ENCODE measurements at places on chromosomes 12 and 14.
A peak's percentile ranks its signal among the peaks of the same experiment; 100 is the strongest.

GRCh38 chr14:73776194-73776537, 62.0 kb upstream of the PNMA1 start:
- no peak for DNase-seq

DNA sequence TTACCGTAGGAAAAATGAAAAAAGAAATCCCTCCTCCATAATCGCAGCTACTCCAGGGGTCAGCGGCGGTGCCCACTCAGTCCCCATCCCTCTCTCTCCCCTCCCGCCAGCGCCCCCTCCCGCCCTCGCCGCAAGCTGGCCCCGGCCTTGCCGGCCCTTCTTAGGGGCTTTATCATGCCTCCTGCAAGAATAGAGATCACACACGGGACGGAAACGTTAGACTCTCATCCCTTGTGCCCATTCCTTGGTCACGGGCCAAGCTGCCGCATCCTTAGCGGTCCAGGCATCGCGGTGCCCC, 692 bp upstream of the COX14 start:
- DNase-seq, result no peak

DNA sequence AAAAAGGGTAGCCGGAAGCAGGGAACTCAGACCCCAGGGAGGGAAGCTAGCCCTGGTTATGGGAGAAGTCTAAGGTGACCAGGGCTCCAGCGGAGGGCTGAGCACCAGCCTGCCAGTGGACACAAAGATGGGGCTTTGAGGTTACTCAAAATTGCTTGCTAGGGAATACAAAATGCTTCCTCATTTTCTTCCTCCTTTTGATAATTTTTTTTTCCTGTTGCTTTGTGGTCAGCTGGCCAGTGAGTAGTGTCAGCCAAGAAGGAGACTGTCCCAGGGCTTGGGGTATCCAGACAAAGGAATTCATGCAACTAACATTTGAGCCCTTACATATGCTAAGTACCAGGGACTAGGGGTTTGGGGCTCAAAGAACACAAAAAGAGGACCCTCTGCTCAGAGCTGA, 206.2 kb downstream of the PPM1H start:
- no peak for DNase-seq

GRCh38 chr12:109737631-109738030, 24.0 kb downstream of the FAM222A start:
- no peak for DNase-seq

DNA sequence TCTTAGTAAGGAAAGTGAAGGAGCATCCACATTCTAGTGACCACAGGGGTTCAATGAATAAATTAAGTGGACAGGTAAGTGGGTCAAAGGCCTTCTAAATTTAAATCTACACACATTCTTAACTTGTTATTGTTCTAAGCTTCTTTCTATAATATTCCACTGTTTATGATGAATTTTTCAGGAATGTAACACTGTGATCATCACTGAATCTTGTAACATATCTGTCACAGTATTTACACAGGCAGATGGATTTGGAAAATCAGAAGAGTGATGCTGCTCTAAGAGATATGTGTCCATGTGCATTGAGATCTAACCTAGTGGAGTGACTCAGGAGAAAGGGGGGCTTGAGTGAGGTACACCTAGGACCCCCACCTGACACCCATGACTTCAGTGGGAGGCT, 115.4 kb upstream of the OVCH1 start:
- no peak for DNase-seq

GRCh38 chr12:3216097-3216496, 138.9 kb downstream of the TSPAN9 start:
- DNase-seq, result no peak

DNA sequence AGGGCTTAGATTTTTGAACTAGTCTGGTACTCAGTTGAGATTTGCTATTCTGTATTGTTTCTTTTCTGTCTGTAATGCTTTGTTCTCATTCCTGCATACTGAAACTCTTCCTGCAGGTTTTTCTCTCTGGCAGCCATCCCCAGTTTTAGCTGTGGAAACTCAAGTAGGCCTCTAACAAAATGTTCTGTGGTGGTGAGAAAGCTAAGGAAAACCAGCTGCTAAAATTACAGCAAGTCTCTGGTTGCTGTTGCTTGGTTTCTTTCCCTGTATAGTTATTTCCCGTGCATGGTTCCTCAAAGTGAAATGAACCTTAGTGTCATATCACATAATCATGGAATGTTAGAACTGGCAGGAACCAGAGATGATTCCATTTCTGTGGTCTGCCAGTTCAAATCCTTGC, 442.5 kb downstream of the NRXN3 start:
- DNase-seq, result peak; percentile 30

- DNase-seq, result no peak
Observed at GRCh38 chr14:59265808-59266207, 77.3 kb downstream of the DAAM1 start.

GRCh38 chr14:34007902-34008301, 57.0 kb upstream of the EGLN3 start:
- no peak for DNase-seq

GRCh38 chr14:84496677-84497076, 1033.3 kb upstream of the FLRT2 start:
- DNase-seq, result no peak

DNA sequence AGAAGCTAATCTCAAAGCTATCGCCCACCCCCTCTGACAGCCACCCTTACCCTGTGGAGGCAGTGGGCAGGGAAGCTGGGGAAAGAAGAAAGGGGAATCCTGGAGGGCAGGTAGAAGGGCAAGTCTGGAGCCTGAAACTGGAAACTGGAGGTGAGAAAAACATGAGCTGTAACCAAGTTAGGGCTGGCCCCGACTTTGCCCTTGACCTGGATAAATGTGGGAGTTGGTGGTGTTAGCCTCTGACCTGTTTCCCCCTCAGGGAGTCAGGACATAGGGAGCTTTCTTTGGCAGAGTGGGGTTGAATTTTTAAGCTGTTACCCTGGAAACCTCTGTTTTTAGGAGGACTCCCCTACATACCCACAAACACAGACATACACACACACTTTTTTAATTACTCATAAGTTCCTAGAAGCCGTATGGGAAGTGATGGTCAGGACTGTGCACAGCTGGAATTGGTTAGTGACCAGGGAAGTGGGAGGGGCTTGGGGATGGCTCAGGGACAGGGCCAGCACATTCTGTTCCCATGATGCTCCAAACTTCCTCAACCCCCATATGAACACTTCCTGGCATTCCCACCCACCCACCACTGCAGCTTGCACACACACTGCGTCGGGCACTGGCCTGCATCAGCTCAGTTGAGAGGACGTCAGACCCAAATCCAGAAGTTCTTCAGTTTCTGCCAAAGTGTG, 5.0 kb upstream of the MMP19 start:
- DNase-seq, result peak; percentile 96

- DNase-seq, result no peak
Observed at GRCh38 chr12:68665016-68665569, 21.7 kb upstream of the NUP107 start.

GRCh38 chr12:116919247-116919661, 8.5 kb downstream of the FBXW8 start:
- DNase-seq, result no peak

DNA sequence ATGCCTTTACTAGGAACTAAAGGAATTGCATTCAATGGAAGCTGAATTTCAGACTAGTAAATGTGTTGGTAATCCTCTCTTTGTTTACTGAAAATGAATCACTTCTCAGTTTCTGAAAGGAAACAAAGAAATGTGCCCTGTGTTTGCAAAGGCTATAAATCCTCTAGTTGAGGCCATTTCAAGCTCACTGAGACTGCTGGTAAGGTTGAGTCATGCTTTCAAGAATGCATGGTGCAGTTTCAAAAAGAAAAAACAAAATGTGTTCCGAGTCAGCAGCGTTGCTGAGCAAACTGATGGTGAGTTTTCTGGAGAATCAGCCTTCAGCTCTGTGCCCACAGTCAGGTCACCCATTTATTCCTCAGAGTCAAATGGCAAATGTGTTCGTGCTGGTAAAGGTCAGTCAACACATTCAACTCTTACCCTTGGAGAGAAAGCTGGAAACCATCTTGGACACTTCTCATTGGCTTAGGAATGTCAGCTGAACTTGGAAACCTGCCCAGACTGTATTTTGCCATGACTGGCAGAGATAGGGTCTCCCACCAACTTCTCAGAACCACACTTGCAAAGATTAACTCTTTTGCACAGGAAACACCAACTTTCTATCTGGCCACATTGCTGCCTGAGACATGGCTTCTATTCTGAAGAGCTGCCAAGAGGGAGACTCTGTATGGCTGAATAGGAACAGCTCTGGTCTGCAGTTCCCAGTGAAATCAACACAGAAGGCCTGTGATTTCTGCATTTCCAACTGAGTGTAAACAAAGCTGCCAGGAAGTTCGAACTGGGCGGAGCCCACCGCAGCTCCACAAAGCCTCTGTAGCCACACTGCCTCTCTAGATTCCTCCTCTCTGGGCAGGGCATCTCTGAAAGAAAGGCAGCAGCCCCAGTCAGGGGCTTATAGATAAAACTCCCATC, 484.4 kb downstream of the ATP23 start:
- DNase-seq, result peak; percentile 51

GRCh38 chr14:51925980-51926379, 63.4 kb upstream of the RTRAF start:
- no peak for DNase-seq

DNA sequence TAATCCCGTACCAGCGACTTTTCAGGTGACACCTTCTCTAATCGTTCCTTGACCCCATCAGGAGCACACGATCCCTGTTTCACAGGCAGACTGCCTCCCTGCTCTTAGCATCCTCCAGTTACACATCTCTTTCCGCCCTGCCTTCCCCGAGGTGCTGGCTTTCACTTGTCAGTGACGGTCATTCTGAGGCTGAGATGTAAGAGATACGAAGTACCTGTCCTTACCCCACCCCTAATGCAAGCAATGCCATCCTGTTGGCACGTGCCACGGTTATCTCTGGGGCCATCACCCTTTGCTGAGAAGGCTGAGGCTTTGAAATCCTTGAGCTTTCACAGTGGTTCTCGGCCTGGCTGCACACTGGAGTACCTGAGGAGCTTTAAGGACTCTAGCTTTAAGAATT, 24.4 kb downstream of the B4GALNT3 start:
- DNase-seq, result no peak

GRCh38 chr12:97790281-97790680, 327.7 kb downstream of the RMST start:
- DNase-seq, result no peak

DNA sequence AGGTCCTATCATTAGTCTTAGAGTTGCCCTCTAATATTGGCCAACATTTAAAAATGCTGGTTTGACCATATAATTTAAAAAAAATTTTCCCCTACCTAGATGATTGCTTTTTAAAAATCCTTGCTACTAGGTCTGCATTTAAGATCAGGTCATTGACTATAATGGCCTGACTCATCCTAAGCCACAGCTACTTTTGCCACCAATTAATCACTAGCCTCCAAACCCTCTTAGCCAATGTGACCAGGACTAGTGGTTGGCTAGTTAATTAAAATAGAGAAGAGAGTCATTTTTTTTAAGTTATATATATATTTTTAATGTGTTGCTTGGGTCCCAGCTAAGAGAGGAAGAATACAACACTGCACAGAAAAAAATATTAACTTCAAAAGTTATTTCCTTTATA, 57.5 kb downstream of the SOS2 start:
- DNase-seq, result no peak

DNA sequence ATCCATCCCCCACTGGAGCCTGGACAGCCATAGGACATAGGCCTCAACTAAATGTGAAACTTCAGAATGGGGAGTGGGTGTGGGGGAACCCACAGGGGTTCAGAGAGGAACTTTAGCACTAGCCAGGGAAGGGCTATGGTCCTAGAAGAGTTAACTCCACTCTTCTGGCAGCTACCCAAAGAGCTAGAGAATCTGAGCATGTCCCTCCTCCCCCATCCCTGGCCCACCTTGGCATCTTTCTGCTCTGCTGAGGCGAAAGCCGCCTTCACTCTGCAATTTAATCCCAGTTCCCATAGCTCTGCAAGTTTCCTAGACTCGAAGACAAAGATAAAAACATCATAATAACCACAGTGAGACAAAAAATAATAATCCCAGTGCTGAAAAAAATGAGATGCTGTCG, 214.7 kb upstream of the RTL1 start:
- DNase-seq, result peak; percentile 25

DNA sequence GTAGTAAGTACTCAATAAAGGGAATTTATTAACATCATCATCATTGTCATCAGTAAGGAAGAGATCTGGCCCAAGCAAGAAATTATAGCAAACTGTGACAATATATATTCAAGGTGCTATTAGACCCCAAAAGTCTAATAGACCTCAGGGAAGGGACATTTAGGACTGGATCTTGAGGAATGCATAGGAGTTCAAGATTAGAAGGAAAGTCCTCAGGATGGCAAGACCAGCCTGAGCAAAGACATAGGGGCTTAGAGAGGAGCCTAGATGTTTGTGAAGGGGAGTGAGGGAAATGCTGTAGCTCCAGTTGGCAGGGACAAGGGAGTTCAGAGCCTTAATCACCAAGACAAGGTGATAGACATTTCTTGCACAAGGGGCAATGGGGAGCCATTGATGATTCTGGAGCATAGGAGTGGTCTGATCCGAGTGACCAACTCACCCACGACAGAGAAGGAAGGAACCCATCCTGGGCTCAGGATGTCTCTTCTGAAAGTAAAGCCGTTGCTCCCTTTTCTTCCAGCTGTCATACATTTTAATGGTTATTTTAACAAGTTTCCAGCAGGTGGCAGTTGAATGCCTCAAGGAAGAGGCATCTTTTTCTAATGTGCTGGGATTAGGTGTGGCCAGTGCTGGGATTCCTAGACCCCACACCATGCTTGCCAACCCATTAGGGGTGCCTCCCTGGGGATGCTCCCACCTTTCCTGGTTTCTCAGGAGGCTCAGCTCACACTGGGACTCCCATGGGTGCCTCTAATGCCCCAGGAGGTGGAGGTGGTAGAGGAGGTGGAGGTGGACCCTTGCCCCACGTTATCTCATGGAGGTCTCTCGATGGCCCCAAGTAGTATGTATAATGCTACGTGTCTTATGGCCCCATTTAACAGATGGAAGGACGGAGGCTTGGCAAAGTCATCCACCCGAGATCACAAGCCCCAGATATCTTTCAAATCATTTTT, 37.8 kb downstream of the PHETA1 start:
- no peak for DNase-seq
